IMR-90 (cell line): ENCODE measurements at places on chromosomes 12 and 14. TPM values are rescaled to one million over a fixed set of nuclear protein-coding genes. Genes with fewer than 3 reads are reported as not detected.
A peak's percentile ranks its signal among the peaks of the same experiment; 100 is the strongest.

- no peaks in the 10 kb centered on the region for H3K4me1 ChIP-seq
- no peaks in the 10 kb centered on the region for H3K36me3 ChIP-seq
- H3K27me3 ChIP-seq, result no peaks in the 10 kb centered on the region; the same call in 1 of the 2 replicates
- H3K27ac ChIP-seq, result no peak overlapping the region
- no peak overlapping the region for H3K4me3 ChIP-seq
- DNase-seq, result no peak
Measured at GRCh38 chr12:68866950-68867349, 59.0 kb downstream of the MDM2 start.

GRCh38 chr12:26304273-26304672, 108.9 kb downstream of the SSPN start:
- H3K36me3 ChIP-seq, result no peaks in the 10 kb centered on the region
- H3K4me3 ChIP-seq, result no peak overlapping the region

DNA sequence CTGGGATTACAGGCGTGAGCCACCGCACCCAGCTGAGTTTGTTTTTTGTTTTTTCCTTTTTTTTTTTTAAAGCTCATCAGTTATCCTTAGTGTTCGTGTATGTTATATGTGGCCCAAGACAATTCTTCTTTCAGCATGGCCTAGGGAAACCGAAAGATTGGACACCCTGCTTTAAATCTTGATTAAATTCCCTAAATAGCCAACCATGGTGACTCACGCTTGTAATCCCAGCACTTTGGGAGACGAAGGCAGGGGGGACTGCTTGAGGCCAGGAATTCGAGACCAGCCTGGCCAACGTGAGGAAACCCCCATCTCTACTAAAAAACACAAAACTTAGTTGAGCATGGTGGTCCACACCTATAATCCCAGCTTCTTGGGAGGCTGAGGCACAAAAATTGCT, 131.1 kb downstream of the MED13L start:
- H3K36me3 ChIP-seq, result no peaks in the 10 kb centered on the region
- no peak overlapping the region for H3K4me3 ChIP-seq
- no peaks in the 10 kb centered on the region for H3K27me3 ChIP-seq
- no peak for DNase-seq
- peaks cover 16% of the 10 kb centered on the region for H3K4me1 ChIP-seq

The C14orf93 gene
- total RNA-seq, result 4.7 and 5.7 TPM in 2 replicates

GRCh38 chr12:131905081-131905629, 10.7 kb downstream of the ULK1 start:
- no peak for DNase-seq
- no peaks in the 10 kb centered on the region for H3K4me1 ChIP-seq
- H3K36me3 ChIP-seq, result peaks cover 33% of the 10 kb centered on the region
- H3K27ac ChIP-seq, result no peak overlapping the region
- H3K27me3 ChIP-seq, result no peaks in the 10 kb centered on the region
- H3K4me3 ChIP-seq, result no peak overlapping the region

DNA sequence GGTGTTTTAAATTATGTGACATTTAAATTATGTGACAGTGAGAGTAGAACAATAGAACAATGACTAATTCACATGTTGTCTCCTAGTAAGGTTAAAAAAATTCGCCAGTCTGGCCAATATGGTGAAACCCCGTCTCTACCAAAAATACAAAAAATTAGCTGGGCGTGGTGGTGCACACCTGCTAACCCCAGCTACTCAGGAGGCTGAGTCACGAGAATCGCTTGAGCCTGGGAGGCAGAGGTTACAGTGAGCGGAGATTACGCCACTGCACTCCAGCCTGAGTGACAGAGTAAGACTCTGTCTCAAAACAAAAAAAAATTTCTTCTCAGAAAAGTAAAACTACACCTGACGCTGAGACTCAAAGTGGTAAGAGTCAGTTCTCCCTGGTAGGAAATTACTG, 2.7 kb downstream of the CS start:
- H3K27me3 ChIP-seq, result no peaks in the 10 kb centered on the region
- H3K36me3 ChIP-seq, result peaks cover 11% of the 10 kb centered on the region
- no peak overlapping the region for H3K4me3 ChIP-seq
- peaks cover 9% of the 10 kb centered on the region; the same call in 1 of the 2 replicates for H3K4me1 ChIP-seq
- H3K27ac ChIP-seq, result no peak overlapping the region

- no peaks in the 10 kb centered on the region for H3K4me1 ChIP-seq
- no peak overlapping the region for H3K4me3 ChIP-seq
- no peak overlapping the region for H3K27ac ChIP-seq
- H3K36me3 ChIP-seq, result no peaks in the 10 kb centered on the region
- no peak for DNase-seq
Measured at GRCh38 chr12:52362118-52362726, 5.1 kb downstream of the KRT85 start.

DNA sequence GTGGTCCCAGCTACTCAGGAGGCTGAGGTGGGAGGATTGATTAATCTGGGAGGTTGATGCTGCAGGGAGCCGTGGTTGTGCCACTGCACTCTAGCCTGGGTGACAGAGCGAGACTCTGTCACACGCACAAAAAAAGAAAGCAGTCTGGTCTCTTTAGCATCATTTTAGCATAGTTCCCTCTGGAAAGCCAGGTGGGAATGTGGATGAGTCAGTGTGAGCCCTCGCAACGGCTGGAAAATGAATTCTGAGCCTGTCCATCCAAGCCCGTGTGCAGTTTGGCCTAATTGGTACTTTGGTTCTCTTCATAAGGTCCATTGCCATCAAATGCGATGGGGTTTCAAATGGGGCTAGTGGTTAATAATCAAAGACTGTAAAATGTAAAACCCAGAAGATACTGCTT, 2.4 kb downstream of the MYL2 start:
- no peak overlapping the region for H3K27ac ChIP-seq
- H3K4me3 ChIP-seq, result no peak overlapping the region
- no peaks in the 10 kb centered on the region for H3K4me1 ChIP-seq
- no peak for DNase-seq
- peaks cover 2% of the 10 kb centered on the region for H3K27me3 ChIP-seq

The TSPAN8 gene
- not detected in 2 replicates for total RNA-seq

DNA sequence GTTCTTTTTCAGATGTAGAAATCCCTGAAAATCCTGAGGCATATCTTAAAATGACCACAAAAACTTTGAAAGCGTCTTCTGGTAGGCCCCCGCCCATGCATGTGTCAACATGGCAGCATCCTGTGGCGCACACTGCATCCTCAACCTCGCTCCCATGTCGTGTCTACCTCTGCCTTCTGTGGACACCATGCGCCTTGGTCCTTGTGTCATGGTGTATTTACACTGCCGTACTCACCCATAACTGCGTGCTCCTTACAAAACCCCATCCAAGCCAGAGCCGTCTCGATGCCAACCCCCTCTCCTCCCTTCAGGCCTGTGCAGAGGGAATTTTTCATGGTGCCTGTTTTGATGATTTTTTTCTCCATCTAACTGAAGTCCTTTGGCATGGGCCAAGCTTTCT, 78.9 kb downstream of the ESR2 start:
- H3K4me3 ChIP-seq, result no peak overlapping the region
- no peaks in the 10 kb centered on the region for H3K27me3 ChIP-seq
- no peak overlapping the region for H3K27ac ChIP-seq
- DNase-seq, result no peak

The EIF2S3B gene
- total RNA-seq, result 4.4 and 6.8 TPM in 2 replicates

DNA sequence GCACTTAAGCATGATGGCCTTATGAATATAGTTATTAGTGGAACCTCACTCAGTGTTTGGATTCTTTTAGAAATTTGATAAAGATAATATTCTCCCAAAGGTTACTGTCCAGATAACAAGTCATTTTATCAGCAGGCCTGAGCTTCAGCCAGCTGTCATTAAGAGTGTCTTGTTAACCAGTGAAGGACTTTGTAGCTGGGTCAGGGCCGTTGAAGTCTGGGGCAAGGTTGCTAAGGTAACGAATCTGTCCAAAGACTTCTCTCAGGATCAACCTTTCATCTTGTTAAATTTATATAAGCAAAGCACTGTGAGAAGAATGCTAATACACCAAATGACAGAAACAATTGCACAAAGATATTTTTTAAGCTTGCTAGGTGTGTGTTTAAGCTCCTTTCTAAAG, 271.3 kb upstream of the TMPO start:
- DNase-seq, result no peak
- H3K4me3 ChIP-seq, result no peak overlapping the region
- H3K4me1 ChIP-seq, result no peaks in the 10 kb centered on the region
- no peaks in the 10 kb centered on the region for H3K27me3 ChIP-seq
- no peak overlapping the region for H3K27ac ChIP-seq

GRCh38 chr14:60723116-60723906, 840 bp downstream of the SIX4 start:
- DNase-seq, result peak; percentile 62
- H3K4me1 ChIP-seq, result peaks cover 10% of the 10 kb centered on the region
- H3K36me3 ChIP-seq, result peaks cover 13% of the 10 kb centered on the region
- H3K27me3 ChIP-seq, result no peaks in the 10 kb centered on the region
- H3K4me3 ChIP-seq, result peak overlapping the region; percentile 71

DNA sequence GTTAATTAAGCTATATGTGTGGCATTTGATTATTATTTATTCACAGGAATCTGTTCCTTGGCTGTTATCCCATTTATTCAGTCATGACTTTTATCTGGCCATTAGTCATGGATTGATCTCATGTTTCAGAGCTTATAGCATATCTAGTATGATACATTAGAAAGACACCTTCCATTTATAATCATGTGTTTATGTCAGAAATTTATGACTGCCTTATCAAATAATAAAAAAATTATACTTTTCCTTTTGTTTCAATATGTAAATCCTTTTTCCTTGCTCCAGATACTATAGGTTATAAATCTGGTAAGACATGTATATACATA, 248.0 kb upstream of the PDE3A start:
- no peaks in the 10 kb centered on the region for H3K4me1 ChIP-seq
- no peak for DNase-seq
- H3K36me3 ChIP-seq, result no peaks in the 10 kb centered on the region
- H3K4me3 ChIP-seq, result no peak overlapping the region
- no peaks in the 10 kb centered on the region for H3K27me3 ChIP-seq

GRCh38 chr12:11171969-11172675, 1.1 kb downstream of the SMIM10L1 start:
- H3K4me1 ChIP-seq, result no peaks in the 10 kb centered on the region
- no peaks in the 10 kb centered on the region for H3K27me3 ChIP-seq
- peak overlapping the region; percentile 90; the same call in 1 of the 2 replicates for H3K27ac ChIP-seq
- peak; percentile 19 for DNase-seq
- peaks cover 2% of the 10 kb centered on the region for H3K36me3 ChIP-seq
- H3K4me3 ChIP-seq, result peak overlapping the region; percentile 96

The FUT8 gene
- total RNA-seq, result 60.0 and 72.9 TPM in 2 replicates

DNA sequence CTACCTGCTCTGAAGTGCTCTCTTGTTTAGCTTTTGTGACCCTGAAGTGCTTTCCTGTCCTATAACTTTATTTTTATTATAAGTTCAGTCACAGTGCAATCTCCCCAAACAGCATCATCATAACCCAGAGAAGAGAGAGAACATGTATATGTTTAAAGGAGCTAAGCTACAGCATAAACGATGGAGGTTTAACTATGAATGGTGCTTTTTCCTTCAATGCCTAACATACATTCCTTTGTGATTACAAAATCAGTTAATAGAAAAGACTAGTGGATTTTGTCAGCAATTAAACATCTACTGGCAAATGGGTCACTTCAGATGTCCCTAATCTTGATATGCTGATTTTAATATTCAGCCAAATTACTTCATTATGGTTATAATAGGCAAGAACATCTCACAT, 46.4 kb downstream of the ZFYVE21 start:
- no peak overlapping the region for H3K4me3 ChIP-seq
- no peaks in the 10 kb centered on the region for H3K36me3 ChIP-seq
- H3K4me1 ChIP-seq, result peaks cover 3% of the 10 kb centered on the region
- peak overlapping the region; percentile 57; the same call in 1 of the 2 replicates for H3K27ac ChIP-seq

The PIWIL1 gene
- not detected in 2 replicates for total RNA-seq

- H3K27ac ChIP-seq, result no peak overlapping the region
- no peak overlapping the region for H3K4me3 ChIP-seq
- H3K36me3 ChIP-seq, result peaks cover 4% of the 10 kb centered on the region
Measured at GRCh38 chr12:23891115-23891514, 58.4 kb downstream of the SOX5 start.

DNA sequence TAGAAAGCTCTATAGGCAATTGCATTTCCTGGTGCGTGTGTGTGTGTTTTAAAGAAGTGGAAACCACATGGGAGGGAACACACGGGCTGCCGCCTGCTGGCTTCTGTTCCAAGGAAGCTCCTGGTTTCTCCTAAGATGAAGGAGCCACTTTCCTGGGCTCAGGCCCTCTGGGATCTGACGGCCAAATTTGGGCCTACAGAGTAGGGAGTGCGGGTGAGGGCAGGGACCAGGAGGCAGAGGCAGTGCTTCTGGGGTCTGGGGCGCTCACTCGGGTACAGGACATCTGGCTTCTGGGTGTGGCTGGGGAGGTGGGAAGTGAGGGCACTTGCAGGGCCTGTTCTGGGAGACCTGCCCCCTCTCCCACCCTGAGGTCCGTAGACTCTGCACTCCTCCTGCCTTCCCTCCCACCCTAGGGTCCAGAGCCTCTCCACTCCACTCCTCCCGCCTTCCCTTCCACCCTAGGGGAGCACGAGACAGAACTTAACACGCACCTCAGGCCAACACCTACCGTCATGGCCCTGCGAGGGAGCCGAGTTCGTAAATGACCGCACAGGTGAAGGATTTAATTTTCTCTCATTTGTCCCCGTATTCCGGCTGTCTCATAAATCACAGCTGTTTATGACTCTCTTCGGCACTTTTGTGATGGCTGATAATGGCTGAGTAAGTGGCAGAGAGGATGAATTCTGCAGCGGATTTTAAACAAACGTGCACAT, 127.7 kb downstream of the KIF26A start:
- no peaks in the 10 kb centered on the region for H3K4me1 ChIP-seq
- no peaks in the 10 kb centered on the region for H3K27me3 ChIP-seq
- no peaks in the 10 kb centered on the region for H3K36me3 ChIP-seq
- DNase-seq, result no peak
- H3K4me3 ChIP-seq, result no peak overlapping the region
- H3K27ac ChIP-seq, result no peak overlapping the region

DNA sequence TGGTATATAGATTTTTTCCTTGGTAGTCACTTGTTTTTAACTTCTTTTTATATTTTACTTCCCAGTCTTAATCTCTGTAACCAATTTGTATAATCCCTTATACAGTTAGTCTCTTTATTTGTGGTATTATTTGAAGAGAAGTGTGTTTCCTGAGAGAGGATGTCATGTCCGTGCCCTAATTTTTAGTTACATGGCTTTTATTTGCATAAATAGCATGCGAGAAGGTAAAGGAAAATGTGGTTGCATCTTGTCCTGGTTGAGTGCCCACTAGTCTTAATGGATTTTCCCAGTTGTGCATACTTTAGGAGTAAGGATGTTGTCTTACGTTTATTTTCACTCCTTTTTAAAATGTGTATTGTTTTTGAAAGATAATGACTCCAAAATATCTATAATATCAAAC, 27.5 kb downstream of the RAP1B start:
- no peak overlapping the region for H3K4me3 ChIP-seq
- peaks cover 14% of the 10 kb centered on the region for H3K4me1 ChIP-seq
- H3K27ac ChIP-seq, result no peak overlapping the region

The MAGOHB gene
- total RNA-seq, result 6.3 and 23.3 TPM in 2 replicates

- DNase-seq, result no peak
- peaks cover 2% of the 10 kb centered on the region for H3K36me3 ChIP-seq
- no peak overlapping the region for H3K27ac ChIP-seq
- no peak overlapping the region for H3K4me3 ChIP-seq
Measured at GRCh38 chr12:2895511-2895910, 4.8 kb downstream of the TULP3 start.

GRCh38 chr14:61188196-61188595, 92.9 kb downstream of the TMEM30B start:
- H3K27me3 ChIP-seq, result no peaks in the 10 kb centered on the region
- H3K36me3 ChIP-seq, result no peaks in the 10 kb centered on the region
- H3K4me3 ChIP-seq, result no peak overlapping the region
- H3K27ac ChIP-seq, result peak overlapping the region; percentile 79; the same call in 1 of the 2 replicates

GRCh38 chr14:105738638-105739037, 212.3 kb downstream of the TMEM121 start:
- H3K36me3 ChIP-seq, result no peaks in the 10 kb centered on the region
- H3K27ac ChIP-seq, result no peak overlapping the region
- H3K27me3 ChIP-seq, result no peaks in the 10 kb centered on the region
- H3K4me3 ChIP-seq, result no peak overlapping the region
- H3K4me1 ChIP-seq, result no peaks in the 10 kb centered on the region

- peak; percentile 26 for DNase-seq
- H3K4me3 ChIP-seq, result no peak overlapping the region
- peaks cover 30% of the 10 kb centered on the region for H3K4me1 ChIP-seq
- peak overlapping the region; percentile 88 for H3K27ac ChIP-seq
Measured at GRCh38 chr14:103110681-103111231, 12.5 kb upstream of the TNFAIP2 start.
